Lower lobe of right lung (tissue), 2 donors: ENCODE measurements at places on chromosomes 7 and 10.

DNA sequence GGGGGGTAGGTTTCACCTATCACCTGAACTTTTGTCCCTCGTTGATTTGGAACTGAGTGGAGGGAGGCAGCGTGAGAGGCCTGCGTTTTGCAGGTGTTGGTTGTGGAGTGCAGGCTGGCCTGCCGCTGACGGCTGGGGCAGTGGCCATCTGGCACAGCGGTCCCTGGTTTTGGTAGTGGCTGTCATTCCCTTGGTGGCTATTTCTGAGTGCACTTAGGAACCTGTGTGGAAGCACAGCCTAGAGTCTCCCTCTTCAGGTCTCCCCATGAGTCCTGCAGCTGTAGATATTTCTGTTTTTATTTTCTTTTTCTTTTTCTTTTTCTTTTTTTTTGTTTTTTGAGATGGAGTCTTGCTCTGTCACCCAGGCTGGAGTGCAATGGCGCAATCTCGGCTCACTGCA is 129.2 kb downstream of the CUL2 start:
- no peak for DNase-seq
- no peaks in the 10 kb centered on the region for H3K36me3 ChIP-seq
- no peak overlapping the region for H3K27ac ChIP-seq
- no peaks in the 10 kb centered on the region for H3K4me1 ChIP-seq

- peaks cover 14% of the 10 kb centered on the region for H3K36me3 ChIP-seq
- no peak overlapping the region for H3K4me3 ChIP-seq
- no peak overlapping the region for H3K27ac ChIP-seq
- no peak for DNase-seq
- H3K27me3 ChIP-seq = no peaks in the 10 kb centered on the region
- H3K4me1 ChIP-seq = peaks cover 10% of the 10 kb centered on the region
These were observed 65.2 kb upstream of the TM9SF3 start for GRCh38 chr10:96651998-96652431.

- no peak for DNase-seq
- H3K27me3 ChIP-seq = no peaks in the 10 kb centered on the region
- H3K27ac ChIP-seq = no peak overlapping the region
- no peak overlapping the region for H3K4me3 ChIP-seq
These were observed 696.3 kb upstream of the GALNT17 start for GRCh38 chr7:70435634-70436033.

DNA sequence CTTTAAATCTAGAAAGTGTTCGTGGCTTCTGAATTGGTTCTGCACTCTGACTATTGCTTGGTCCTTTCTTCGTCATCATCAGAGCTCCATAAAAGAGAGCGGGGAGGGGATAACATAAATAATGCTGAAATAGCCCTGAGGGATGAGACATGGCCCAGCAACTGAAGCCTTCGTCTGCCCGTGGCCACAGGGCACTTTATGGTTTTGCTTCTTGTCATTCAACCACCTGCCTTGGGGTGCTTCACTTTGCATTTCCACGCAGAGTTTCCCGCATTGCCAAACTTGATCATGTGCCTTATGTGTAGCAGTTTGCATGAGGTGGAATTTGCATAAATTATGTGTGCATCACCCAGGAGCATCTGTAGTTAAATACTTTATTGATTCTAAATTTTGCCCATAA is 15.9 kb downstream of the GSTO2 start:
- no peaks in the 10 kb centered on the region for H3K27me3 ChIP-seq
- H3K4me3 ChIP-seq = no peak overlapping the region
- no peaks in the 10 kb centered on the region for H3K4me1 ChIP-seq
- H3K27ac ChIP-seq = no peak overlapping the region

GRCh38 chr7:158815800-158816128 is 13.5 kb downstream of the ESYT2 start:
- peaks cover 93% of the 10 kb centered on the region for H3K4me1 ChIP-seq
- DNase-seq = no peak
- H3K27ac ChIP-seq = peak overlapping the region; percentile 90
- no peaks in the 10 kb centered on the region for H3K36me3 ChIP-seq

GRCh38 chr10:88041243-88042159 is 178.1 kb downstream of the PTEN start:
- H3K4me1 ChIP-seq = peaks cover 29% of the 10 kb centered on the region
- H3K36me3 ChIP-seq = no peaks in the 10 kb centered on the region
- H3K4me3 ChIP-seq = peak overlapping the region; percentile 27

GRCh38 chr7:74051193-74051592 is 23.2 kb downstream of the ELN start:
- peaks cover 6% of the 10 kb centered on the region for H3K4me1 ChIP-seq
- peak; percentile 54 for DNase-seq
- H3K27me3 ChIP-seq = no peaks in the 10 kb centered on the region
- H3K4me3 ChIP-seq = no peak overlapping the region
- H3K36me3 ChIP-seq = peaks cover 70% of the 10 kb centered on the region

DNA sequence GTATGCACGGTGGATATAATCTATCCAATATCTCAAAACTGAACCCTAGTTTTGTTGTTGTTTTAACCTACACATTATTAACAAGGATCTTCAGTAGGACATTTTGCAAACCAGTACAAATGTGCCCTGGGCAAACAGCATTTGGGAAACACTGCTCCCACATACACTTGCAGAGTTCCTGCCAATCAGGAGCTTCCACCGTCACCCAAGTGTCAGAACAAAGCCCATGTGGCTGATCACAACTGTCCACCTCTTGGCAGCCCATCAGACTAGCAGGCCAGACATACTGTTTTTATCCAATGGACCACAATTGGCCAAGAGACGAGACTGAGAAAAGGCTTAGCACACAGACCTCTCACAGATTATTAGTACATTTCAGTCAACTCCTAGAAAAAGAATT is 200.4 kb downstream of the FAM107B start:
- no peak overlapping the region for H3K4me3 ChIP-seq
- H3K36me3 ChIP-seq = no peaks in the 10 kb centered on the region
- H3K27me3 ChIP-seq = no peaks in the 10 kb centered on the region
- H3K27ac ChIP-seq = no peak overlapping the region
- H3K4me1 ChIP-seq = peaks cover 64% of the 10 kb centered on the region
- no peak for DNase-seq

- H3K27ac ChIP-seq = no peak overlapping the region
- H3K36me3 ChIP-seq = no peaks in the 10 kb centered on the region
- no peaks in the 10 kb centered on the region for H3K4me1 ChIP-seq
- no peaks in the 10 kb centered on the region for H3K27me3 ChIP-seq
- H3K4me3 ChIP-seq = no peak overlapping the region
These were observed 192.7 kb downstream of the KIF20B start for GRCh38 chr10:89894051-89894450.

GRCh38 chr10:73810358-73810734 is 1.1 kb downstream of the NDST2 start:
- peak overlapping the region; percentile 94 for H3K4me3 ChIP-seq
- no peak for DNase-seq

GRCh38 chr10:120262857-120263547 is 194.0 kb upstream of the PLPP4 start:
- DNase-seq = no peak
- H3K27ac ChIP-seq = no peak overlapping the region
- H3K4me3 ChIP-seq = no peak overlapping the region
- H3K36me3 ChIP-seq = no peaks in the 10 kb centered on the region

DNA sequence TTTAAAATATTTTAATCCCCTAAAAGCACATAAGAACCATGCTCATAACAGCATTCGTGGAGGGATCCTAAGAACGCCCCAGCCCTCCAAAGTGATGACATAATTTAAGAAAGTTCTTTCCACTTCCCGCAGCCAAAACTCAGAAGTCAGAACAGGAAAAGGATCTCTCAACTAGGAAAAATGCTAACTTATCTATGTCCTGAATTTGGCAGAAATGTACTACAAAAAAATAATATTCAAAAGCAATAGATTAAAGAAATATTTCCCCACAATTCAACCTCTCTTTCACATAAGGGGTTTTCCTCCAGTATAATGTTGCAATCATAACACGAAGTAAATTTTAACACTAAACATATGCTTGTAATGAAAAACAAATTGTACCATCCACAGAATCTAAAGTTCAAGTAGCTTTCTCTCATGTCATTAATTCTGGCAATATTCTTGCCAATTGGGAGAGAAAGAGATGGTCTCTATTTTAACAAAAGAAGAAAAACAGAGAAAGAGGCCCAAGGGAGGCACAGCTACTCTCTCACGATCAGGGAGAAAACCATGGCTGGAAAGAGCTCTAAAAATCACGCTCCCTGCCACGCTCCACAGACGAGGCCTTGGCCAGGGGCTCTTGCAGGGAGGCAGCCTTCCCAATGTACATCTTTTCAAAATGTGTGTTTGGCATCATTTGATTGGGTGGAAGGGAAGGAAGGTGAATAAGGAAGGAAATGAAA is 22.9 kb downstream of the ASB13 start:
- H3K4me1 ChIP-seq = peaks cover 5% of the 10 kb centered on the region
- peaks cover 62% of the 10 kb centered on the region for H3K36me3 ChIP-seq
- H3K4me3 ChIP-seq = no peak overlapping the region
- peak overlapping the region; percentile 56 for H3K27ac ChIP-seq
- DNase-seq = peak; percentile 2

- no peak for DNase-seq
- no peaks in the 10 kb centered on the region for H3K36me3 ChIP-seq
- no peak overlapping the region for H3K27ac ChIP-seq
- no peak overlapping the region for H3K4me3 ChIP-seq
- no peaks in the 10 kb centered on the region for H3K27me3 ChIP-seq
These were observed 126.7 kb downstream of the RAPGEF5 start for GRCh38 chr7:22230238-22230637.

GRCh38 chr7:27300421-27300820 is 57.8 kb downstream of the EVX1 start:
- H3K27ac ChIP-seq = no peak overlapping the region
- H3K4me1 ChIP-seq = no peaks in the 10 kb centered on the region
- H3K36me3 ChIP-seq = no peaks in the 10 kb centered on the region
- DNase-seq = no peak
- H3K4me3 ChIP-seq = no peak overlapping the region
- peaks cover 5% of the 10 kb centered on the region for H3K27me3 ChIP-seq

- H3K4me1 ChIP-seq = no peaks in the 10 kb centered on the region
- H3K36me3 ChIP-seq = no peaks in the 10 kb centered on the region
- no peak for DNase-seq
- no peak overlapping the region for H3K27ac ChIP-seq
- H3K27me3 ChIP-seq = no peaks in the 10 kb centered on the region
These were observed 37.3 kb upstream of the SEMA3D start for GRCh38 chr7:85224171-85224570.

DNA sequence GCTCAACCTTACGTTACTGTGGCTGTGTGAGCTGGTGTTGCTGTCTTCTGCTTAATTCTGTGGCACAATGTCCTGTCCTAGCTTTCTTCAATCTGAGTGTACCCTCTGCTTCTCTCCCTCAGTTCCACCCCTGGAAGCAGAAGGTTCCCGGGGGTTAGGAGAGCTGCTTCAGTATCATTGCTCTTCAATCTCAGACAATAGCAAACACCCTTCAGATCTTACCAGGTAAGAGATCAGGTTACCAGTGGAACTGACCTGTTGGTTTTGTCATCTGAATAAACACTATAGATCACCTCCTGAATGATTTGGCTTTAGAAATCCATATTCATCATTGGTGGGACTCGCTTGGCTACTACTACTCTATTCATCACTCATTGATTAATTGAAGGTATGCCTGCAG is 48.4 kb downstream of the DNAJB9 start:
- no peak for DNase-seq
- H3K4me3 ChIP-seq = no peak overlapping the region
- H3K27ac ChIP-seq = no peak overlapping the region
- H3K27me3 ChIP-seq = no peaks in the 10 kb centered on the region
- no peaks in the 10 kb centered on the region for H3K4me1 ChIP-seq

DNA sequence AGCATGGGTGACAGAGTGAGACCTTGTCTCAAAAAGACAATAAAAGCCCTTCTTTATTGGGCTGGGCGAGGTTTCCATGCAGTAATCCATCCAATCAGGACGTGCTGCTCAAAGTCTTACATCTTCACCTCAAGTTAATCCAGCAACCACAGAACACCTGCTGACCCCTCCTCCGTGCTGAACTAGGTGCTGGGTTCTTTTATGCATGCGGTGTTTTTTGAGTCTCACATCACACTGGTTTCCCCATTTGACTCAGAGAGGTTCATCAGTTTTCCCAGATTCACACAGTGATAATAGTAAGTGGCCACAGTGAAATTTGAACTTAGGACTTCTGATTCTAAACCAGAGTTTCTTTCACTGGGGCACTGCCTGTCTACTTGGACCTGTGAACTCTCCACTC is 58.3 kb upstream of the GTF2I start:
- H3K4me3 ChIP-seq = no peak overlapping the region
- H3K27me3 ChIP-seq = no peaks in the 10 kb centered on the region
- peaks cover 1% of the 10 kb centered on the region for H3K4me1 ChIP-seq
- no peak overlapping the region for H3K27ac ChIP-seq
- no peak for DNase-seq

- no peak overlapping the region for H3K27ac ChIP-seq
- no peak for DNase-seq
- no peak overlapping the region for H3K4me3 ChIP-seq
- no peaks in the 10 kb centered on the region for H3K36me3 ChIP-seq
These were observed 50.1 kb downstream of the RBM20 start for GRCh38 chr10:110694263-110694662.

- H3K36me3 ChIP-seq = no peaks in the 10 kb centered on the region
- H3K4me1 ChIP-seq = peaks cover 19% of the 10 kb centered on the region
- H3K27ac ChIP-seq = no peak overlapping the region
- H3K27me3 ChIP-seq = no peaks in the 10 kb centered on the region
- no peak for DNase-seq
These were observed 68.5 kb downstream of the INPP5A start for GRCh38 chr10:132606031-132606491.

GRCh38 chr10:65701168-65701776 is 1224.6 kb upstream of the LRRTM3 start:
- DNase-seq = no peak
- no peaks in the 10 kb centered on the region for H3K4me1 ChIP-seq
- H3K27me3 ChIP-seq = no peaks in the 10 kb centered on the region
- H3K27ac ChIP-seq = no peak overlapping the region
- no peaks in the 10 kb centered on the region for H3K36me3 ChIP-seq
- no peak overlapping the region for H3K4me3 ChIP-seq

- no peak for DNase-seq
- no peaks in the 10 kb centered on the region for H3K27me3 ChIP-seq
- H3K4me1 ChIP-seq = no peaks in the 10 kb centered on the region
- H3K27ac ChIP-seq = no peak overlapping the region
- H3K4me3 ChIP-seq = no peak overlapping the region
These were observed 165.6 kb downstream of the DPP6 start for GRCh38 chr7:154217688-154218340.

DNA sequence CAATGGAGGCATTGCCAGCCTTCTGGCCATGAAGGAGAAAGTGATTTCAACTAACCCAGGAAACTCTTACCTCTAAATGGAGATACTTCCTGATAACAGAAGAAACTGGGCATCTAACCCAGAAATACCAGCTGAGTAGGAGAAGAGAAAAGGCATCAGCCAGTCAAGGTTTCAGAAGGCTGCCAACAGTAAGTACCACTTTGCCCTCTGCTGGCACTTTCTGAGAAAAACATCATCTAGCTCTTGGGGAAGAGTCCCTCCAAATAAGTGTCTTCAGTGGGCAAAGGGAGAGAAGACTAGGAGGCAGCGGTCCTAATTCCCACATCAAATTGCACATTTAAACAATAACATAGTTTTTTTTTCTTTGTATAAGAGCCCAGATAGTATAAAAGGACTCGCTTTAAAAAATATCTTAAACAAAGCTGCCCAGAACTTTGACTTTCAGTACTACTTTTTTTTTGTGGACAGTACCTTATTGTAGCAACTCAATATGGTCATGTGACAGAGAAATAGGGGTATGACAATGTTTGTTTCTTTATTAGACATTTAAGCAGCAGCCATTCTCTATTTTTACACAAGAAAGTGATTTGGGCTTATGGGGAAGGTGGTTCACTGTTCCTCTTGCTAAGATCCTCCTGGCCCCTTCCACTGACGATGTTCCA is 157.3 kb downstream of the CTTNBP2 start:
- no peak overlapping the region for H3K27ac ChIP-seq
- H3K4me1 ChIP-seq = no peaks in the 10 kb centered on the region
- no peaks in the 10 kb centered on the region for H3K36me3 ChIP-seq
- no peak overlapping the region for H3K4me3 ChIP-seq
